ENCODE measurements at places on chromosomes 13 and 19. TPM values are rescaled to one million over a fixed set of nuclear protein-coding genes. Genes with fewer than 3 reads are reported as not detected.

Gene SLC6A16
- not detected for total RNA-seq

Gene SYCN
- total RNA-seq: not detected

- DNase-seq: no peak
These were observed 177.3 kb downstream of the COL4A1 start for GRCh38 chr13:110129539-110130186.

Gene SBSN
- total RNA-seq: 1,594 TPM

DNA sequence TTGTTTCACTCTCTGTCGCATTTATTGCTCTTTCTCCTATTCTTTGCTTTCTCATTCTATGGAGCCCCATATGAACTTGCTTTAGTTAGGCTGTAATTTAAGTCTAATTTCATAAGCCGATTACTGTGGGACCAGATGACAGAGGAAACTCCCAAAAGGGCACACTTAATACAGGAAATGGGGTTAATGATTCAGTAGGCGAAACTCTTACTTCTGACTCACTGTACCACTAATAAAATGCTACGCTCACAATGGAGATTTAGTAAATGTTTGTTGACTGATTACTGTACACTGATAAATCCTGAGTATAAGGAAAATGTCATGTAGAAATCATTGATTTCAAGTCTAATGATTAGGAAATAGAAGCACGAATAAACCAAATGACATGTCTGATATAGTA, 276.4 kb downstream of the KLF5 start:
- no peak for DNase-seq

- DNase-seq: no peak
These were observed 13.8 kb downstream of the PAK4 start for GRCh38 chr19:39139305-39139874.

- no peak for DNase-seq
These were observed 964 bp downstream of the PAK4 start for GRCh38 chr19:39126312-39127187.

DNA sequence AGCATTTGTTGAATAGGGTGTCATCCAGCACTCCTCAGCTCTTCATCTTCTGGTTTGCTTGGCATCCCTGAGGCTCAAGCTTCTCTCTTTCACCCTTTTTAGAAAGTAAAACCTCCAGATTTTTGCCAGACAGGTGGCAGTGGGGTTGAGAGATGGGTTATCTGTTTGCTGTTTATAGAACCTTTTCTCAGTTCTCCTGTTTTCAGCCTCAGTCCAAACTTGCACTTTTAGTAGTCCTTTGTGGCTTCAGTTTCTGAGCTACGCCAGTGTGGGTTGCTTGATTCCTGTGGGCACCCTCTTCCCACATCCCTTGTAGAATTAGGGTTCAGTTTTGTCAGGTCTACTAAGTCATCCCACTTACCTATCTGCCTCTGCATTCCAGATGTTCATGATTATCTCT, 147.9 kb downstream of the PAN3 start:
- no peak for DNase-seq

DNA sequence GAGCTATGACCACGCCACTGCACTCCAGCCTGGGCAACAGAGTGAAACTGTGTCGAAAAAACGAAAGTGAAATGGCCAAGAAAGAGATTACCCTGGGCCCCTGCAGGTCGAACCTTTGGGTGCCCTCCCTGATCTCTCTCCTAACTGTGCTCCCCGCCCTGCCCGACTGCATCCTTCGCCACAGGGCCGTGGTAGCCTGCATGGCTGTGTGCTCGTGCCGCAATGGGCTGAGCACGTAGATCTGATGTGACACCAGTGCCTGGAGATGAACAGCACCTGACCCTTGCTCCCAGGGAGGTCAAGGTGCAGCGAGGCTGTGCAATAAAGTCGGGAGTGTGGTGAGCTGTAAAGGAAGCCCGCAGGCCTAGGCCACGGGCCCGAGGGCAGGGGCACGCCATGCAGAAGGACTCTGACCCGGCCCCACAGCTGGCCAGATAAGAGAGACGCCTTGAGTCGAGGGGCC, 60.2 kb downstream of the PEX11G start:
- no peak for DNase-seq
